Tibial nerve (tissue), 4 donors: ENCODE measurements at places on chromosomes 12 and 14. TPM values are rescaled to one million over a fixed set of nuclear protein-coding genes. Genes with fewer than 3 reads are reported as not detected.

Gene DHRS2
- not detected for total RNA-seq

Gene KCNK10
- total RNA-seq, result not detected

Gene TMEM30B
- total RNA-seq, result 15.6 TPM

Gene AKT1
- total RNA-seq, result 144 TPM

Gene P2RX2
- not detected for total RNA-seq

Gene SOCS4
- 21.1 TPM for total RNA-seq

Gene SLIRP
- 262 TPM for total RNA-seq

Gene IQSEC3
- total RNA-seq, result 2.0 TPM

Gene BMAL2
- 0.63 TPM for total RNA-seq

Gene SERPINA1
- total RNA-seq, result 13.9 TPM

Gene SLCO1C1
- total RNA-seq, result 7.1 TPM

Gene DPPA3
- total RNA-seq, result not detected

Gene SMARCC2
- 110 TPM for total RNA-seq

Gene NPFF
- not detected for total RNA-seq

Gene SLC17A8
- total RNA-seq, result not detected

DNA sequence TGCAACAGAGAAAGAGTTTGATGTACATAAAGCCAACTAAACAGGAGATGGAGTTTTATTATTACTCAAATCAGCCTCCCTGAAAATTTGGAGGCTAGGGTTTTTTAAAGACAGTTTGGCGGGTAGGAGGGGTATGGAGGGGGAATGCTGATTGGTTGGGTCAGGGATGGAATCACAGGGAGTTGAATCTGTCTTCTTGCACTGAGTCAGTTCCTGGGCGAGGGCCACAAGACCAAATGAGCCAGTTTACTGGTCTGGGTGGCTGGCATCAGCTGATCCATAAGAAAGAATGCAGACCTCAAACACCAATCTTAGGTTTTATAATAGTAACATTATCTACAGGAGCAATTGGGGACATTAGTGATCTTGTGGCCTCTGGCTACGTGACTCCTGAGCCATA is 64.9 kb downstream of the RIN3 start:
- no peak for DNase-seq

DNA sequence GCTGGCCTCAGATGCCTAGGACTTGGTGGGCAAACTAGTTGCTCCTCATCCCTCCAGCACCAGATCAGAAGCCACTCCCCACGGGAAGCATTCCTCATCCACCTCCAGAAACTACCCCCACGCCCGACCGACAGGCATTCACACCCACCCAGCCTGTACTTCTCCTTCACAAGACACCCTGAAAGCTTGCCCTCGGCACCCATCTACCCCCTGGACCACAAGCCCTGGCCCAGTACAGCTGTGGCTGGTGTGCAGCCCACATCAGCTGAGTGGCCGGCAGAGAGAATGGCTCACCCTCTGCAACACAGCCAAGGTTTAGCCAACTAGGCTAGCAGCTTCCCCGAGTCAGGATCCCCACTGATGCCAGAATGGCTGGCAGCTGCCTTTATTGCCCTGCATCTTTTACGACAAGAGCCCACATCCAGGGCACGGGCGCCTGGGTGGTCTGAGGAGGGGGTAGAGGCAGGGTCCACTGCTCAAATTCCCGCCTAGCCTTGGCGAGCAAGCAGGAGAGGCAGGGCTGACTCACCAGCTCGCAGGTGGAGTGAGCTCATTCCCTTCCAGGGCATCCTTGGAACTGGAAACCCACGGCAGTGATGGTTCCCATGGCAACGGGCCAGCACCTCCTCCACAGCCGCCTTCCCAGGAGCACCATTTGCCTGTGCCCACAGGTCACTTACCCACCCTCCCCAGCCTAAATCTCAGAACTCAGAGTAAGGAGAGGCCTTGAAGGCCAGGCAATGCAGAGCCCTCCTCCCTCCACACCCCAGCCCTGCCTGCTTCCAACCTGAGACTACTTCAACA is 17.1 kb downstream of the ACTN1 start:
- DNase-seq, result no peak

GRCh38 chr14:104724407-104724980 is 465 bp downstream of the ADSS1 start:
- no peak for DNase-seq

DNA sequence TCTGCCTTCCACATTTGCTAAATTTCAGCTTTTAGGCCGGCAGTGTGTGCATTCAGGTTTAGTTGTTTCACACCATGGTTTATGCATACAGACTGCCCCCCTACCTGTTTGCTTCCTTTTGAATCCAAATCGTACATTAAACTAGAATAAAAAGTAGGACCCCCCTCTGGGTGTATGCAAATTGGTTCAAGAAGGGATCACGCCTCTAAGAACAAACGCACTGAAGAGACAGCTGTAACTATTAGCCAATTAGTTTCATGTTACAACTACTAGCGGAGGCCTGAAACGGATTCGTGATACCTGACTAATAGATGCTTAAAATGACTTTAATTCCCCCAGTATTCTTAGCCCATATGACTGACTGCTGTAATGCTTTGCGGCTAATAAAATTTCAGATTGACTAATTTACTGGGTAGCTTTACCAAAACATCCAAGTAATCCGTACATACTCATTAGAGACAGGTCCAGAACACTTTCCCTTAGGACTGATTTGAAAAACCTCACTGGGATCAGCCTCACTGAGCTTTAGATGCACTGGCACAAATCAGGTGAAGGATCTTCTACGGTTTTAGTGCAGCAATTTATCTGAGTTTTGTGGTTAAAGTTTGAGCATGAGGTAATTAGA is 411.8 kb downstream of the NPAS3 start:
- no peak for DNase-seq

- DNase-seq, result no peak
Measured at GRCh38 chr12:76259660-76260389, 88.4 kb downstream of the BBS10 start.

DNA sequence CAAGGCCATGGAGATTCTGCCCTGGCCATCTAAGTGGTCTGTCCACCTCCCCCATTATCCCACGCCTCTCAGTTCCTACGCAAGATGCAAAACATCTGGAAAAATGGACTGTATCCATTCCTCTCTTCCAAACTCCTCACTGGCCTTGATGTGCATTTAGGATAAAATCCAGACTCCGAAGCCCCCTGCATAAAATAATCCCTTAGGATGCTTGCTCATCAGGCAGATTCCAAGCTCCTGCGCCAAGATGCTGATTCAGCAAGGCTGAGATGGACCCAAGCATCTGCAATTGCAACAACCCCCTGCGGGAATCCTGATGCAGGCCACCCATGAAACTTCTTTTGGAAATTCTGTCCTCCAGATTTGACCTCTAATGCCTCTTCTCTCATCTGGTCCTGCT is 81.6 kb downstream of the SPRING1 start:
- DNase-seq, result no peak

DNA sequence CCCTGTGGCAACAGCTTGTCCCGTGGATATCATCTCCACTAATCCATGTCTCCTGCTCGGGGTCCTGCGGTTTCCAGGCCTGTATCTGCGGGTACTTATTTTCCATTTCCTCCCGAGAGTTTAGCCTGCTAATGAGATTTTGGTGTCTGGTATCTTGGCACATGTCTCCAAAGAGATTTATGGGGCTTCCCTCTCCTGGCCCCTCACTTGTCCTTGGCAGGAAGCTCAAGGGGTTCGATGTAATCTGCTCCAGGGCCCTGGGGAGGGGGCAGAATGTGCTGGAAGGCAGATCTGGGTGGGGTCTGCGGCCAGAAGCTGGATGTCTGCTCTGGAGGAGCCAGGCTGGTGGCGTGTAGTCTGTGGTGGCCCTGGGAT is 85.7 kb downstream of the KIF26A start:
- no peak for DNase-seq

GRCh38 chr12:22248571-22249115 is 85.9 kb downstream of the ST8SIA1 start:
- DNase-seq, result no peak

- no peak for DNase-seq
Measured at GRCh38 chr12:125519026-125519651, 453.9 kb downstream of the AACS start.

DNA sequence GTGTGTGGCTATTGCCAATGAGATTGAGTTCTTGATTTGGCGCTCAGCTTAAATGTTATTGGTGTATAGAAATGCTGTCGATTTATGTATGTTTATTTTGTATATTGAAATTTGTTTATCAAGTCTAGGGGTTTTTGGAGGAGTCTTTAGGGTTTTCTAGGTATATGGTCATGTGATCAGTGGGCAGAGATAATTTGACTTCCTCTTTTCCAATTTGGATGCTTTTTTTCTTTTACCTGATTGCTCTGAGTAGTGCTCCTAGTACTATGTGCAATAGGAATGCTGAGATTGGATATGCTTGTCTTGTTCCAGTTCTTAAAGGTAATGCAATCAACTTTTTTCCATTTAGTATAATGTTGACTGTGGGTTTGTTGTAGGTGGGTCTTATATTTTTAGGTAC is 99.8 kb upstream of the PMCH start:
- DNase-seq, result no peak

GRCh38 chr12:11698729-11699128 is 49.3 kb downstream of the ETV6 start:
- DNase-seq, result no peak

DNA sequence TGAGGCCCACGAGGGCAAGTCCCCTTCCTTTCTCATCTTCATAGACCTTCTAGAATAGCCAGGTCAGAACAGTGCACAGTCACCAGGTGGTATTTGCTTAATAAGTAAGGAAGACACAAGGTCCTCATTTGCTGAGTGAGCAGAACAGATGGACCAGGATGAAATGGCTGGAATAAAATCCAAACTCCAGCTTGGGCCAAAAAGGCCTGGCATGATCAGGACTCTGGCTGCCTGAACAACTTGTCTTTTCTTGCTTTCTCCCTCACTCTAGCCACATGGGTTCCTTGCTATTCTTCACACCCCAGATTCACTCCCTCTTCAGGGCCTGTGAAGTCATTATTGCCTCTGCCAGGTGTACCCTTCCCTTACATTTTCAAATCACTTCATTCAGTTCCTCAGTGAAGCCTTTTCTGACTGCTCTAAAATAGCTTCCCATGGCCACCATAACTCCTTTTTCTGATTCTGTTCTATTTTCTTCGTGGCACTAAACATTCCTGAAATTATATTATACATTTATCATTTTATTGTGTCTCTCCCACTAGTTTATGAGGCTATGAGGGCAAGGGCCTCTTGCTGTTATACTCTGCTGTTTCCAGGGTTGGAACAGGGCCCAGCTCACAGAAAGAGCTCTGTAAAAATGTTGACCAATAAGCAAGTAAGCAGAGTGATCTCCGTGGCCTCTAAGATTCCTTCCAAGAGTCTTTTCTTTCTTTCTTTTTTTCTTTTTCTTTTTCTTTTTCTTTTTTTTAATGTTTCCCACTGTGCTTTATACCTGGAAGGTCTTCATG is 150.8 kb downstream of the TTC8 start:
- DNase-seq, result no peak

DNA sequence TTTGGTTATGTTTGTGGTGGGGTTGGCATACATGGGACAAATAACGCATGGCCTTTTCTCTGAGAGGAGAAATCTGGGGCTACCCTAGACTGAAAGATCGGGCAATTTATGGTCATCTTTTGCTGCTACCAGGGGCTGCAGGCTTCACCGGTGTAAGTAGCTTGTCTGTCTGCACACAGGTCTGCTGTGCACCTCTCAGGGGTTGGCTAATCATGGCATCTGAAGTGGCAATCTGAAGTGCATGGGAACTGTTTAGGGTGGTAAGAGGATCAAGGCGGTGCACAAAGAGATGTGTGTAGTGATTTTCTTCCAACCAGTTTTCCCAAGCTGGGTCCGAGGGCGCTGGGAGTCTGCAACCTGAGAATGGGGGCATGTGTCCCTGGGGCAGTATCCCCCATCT is 141.3 kb downstream of the EMP1 start:
- DNase-seq, result no peak

- no peak for DNase-seq
Measured at GRCh38 chr14:49319810-49320209, 266.4 kb downstream of the RPS29 start.

- DNase-seq, result no peak
Measured at GRCh38 chr14:52003324-52003723, 14.0 kb downstream of the RTRAF start.

DNA sequence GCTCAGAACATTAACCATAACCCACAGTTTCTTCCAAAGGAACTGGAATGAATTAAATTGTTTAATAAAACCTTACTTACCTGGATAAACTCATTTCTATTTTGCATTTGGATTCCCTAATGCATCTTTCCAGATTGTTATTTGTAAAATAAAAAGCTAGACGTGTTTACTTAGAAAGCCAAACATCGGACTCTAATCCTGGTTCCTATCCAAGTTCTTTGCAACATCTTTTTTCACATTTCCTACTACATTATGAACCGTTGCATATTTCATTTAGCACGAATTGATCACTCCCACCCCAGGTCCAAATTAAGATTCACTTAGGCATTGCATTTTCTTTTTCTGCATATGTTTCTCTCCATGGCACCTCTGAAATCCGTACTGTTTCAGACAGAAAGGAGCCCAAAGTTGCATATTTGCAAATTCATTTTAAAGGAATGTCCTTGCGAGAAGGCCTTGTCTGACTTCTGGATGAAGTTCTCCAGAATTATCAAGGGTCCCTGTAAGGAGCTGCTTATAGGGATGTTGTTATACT is 164.4 kb upstream of the GSC start:
- DNase-seq, result no peak

GRCh38 chr14:20409226-20409625 is 4.1 kb downstream of the TEP1 start:
- no peak for DNase-seq

DNA sequence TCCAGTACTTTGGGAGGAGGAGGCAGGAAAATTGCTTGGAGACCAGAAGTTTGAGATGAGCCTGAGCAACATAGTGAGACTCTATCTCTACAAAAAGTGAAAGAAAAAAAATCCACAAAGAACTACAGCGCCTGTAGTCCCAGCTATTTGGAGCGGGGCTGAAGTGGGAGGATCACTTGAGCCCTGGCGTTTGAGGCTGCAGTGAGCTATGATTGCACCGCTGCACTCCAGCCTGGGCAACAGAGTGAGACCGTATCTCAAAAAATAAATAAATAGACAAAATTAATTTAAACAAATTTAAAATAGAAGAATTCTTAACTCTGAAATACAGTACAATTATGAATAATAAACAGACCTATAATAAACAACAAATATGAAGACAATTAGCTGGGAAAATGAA is 40.9 kb downstream of the ATL1 start:
- DNase-seq, result no peak

- DNase-seq, result no peak
Measured at GRCh38 chr14:37994846-37995372, 212.8 kb upstream of the SSTR1 start.

DNA sequence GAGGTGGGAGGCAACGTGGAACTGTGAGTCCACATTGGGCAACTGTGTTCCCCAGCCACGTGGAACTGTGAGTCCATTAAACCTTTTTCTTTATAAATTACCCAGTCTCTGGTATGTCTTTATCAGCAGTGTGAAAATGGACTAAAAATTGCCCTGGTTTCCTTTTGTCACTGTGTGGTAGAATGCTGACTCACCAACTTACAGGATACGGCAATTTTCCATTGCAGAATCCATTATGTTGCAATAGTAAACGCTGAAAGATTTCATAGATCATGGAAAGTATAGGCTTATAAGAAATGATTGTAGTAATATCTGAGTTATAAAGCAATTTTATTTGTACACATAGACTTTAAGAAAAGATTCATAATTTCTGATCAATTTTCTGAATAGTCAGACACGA is 93.0 kb downstream of the GTF2A1 start:
- no peak for DNase-seq

- DNase-seq, result no peak
Measured at GRCh38 chr12:53532021-53532420, 24.7 kb upstream of the NPFF start.

GRCh38 chr12:78683031-78683430 is 181.5 kb upstream of the SYT1 start:
- DNase-seq, result no peak

- no peak for DNase-seq
Measured at GRCh38 chr12:100553936-100554335, 19.5 kb upstream of the GAS2L3 start.
